Stimulated activated CD8-positive, alpha-beta memory T cell treated with anti-CD3 and anti-CD28 coated beads, Interleukin-15, amount 100 ng/mL, for 48 hours (primary cell): ENCODE measurements at places on chromosomes 5 and 9.

GRCh38 chr5:96706433-96707111 is 44.4 kb downstream of the CAST start:
- no peak for DNase-seq

- no peak for DNase-seq
These were observed 116.9 kb upstream of the ARRDC3 start for GRCh38 chr5:91499943-91500531.

DNA sequence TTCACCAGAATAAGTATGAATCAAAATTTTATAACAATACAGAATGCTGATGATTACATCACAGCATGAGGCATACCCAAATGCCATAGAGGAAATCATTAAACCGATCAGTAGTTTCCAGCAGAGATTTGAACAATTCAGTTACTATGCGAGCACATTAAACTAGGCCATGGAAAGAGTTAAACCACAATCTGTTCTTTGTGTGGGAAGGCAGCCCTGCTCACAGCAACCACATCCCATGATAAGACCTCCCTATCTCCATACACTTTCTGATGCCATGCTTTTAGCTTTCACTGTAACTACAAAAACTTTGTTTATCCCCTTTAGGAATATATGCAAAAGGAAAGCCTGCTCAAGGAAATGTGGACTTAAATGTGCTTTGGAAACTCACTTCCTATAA is 4.5 kb downstream of the NFIB start:
- no peak for DNase-seq

- DNase-seq: peak; percentile 25
These were observed 937 bp upstream of the SLC26A2 start for GRCh38 chr5:149959406-149960236.

- no peak for DNase-seq
These were observed 51.7 kb upstream of the CAMK4 start for GRCh38 chr5:111172504-111172903.

DNA sequence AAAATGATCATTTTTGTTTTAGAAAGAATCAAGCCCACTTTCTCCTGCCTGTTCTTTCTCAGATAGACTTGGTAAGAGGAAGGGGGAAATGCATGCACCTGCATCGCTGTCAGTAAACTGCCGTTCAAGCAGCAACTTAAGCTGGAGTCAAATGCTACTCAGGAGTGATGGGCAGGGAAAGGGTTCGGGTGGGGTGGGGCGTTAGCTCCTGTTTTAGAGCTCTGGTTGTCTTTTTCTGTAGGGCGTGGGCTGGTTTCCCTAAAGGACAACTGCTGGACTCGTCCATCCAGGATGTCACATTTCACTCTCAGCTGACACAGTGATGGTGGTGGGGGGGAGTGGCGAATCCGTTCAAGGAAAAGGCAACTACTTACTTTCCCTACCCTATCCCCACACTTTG is 75.0 kb downstream of the NDFIP1 start:
- no peak for DNase-seq

- DNase-seq: no peak
These were observed 241.1 kb upstream of the KLF4 start for GRCh38 chr9:107730666-107731065.

- no peak for DNase-seq
These were observed 15.3 kb upstream of the AJM1 start for GRCh38 chr9:136826703-136827582.

DNA sequence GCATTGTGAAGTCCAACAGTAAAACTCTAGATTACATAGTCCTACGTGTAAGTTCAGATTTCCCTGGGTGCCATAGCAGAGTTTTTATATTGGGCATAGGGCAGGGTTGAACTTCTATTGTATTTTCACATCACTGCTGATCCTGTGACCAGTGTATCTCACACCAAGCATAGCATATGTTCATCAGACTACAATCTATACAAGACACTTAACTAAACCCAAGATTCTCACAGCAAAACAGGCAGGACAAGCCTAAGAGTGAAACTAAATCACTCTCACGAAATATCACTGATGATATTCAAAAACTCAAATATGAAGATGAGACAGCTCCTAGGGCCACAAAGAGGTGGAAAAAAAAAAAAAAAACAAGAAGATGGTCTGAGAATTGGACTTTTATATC is 3.2 kb upstream of the PPP1R2B start:
- no peak for DNase-seq

- no peak for DNase-seq
These were observed 40.6 kb downstream of the INSYN2B start for GRCh38 chr5:169939731-169940130.

- DNase-seq: no peak
These were observed 98.3 kb downstream of the F2RL2 start for GRCh38 chr5:76524868-76525267.

GRCh38 chr5:83069096-83069799 is 7.9 kb downstream of the TMEM167A start:
- DNase-seq: no peak

DNA sequence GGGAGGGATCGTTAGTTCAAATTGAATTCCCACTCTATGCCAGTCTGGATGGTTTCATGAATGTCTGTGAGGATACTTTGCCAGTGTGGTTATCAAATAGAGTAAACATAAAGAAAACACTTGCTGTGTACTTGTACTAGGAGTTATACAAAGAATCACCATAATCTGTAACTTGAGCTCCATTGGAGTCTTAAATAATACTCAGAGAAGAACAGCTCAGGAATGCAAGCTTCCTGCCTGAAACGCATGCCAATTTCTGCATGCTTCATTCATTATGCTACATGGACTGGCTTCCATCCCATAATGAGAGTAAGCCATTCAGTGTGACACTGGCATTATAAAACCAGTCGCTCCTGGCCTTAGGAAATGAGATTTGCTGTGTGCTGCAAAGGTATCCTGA is 351.4 kb downstream of the SEMA5A start:
- DNase-seq: no peak

GRCh38 chr5:142958944-142959682 is 188.9 kb downstream of the ARHGAP26 start:
- no peak for DNase-seq

GRCh38 chr9:118008246-118008645 is 304.0 kb downstream of the TLR4 start:
- DNase-seq: no peak

- DNase-seq: no peak
These were observed 92.8 kb upstream of the PPP2R2B start for GRCh38 chr5:146971401-146971800.

GRCh38 chr5:142014911-142015584 is 2.2 kb upstream of the GNPDA1 start:
- DNase-seq: no peak

DNA sequence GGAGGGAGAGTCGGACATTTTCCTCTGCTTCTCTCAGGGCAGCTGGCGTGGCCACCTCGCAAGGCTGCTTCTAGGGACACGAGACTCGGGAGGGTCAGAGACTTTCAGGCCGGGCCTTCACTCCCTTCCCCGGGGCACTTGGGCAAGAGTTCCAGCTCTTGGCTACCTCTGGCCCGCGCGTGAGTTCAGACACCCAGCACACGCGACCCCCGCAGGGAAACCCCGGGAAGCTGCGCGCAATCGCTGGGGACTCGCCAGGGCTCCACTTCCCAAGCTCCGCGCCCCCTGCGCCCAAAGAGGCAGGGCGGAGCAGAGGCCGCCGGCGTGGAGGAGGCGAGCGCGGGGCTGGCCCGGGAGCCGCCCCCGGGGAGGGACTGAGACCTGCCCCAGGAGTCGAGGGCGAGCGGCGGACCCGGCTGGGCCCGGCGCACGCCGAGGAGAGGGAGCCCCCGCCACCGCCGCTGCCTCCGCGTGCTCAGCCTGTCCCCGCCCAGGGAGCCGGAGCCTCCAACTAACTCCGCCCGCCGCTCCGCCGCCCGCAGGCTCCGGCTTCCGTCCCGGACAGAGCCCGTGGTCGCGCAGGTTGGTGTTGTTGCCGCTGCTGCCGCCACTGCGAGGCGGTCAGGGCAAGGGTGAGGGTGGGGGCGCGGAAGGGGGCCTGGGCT is at the start of gene PAM:
PAM (plus strand) TSS at position 539 of the 665 bp plus-strand sequence. CDS start 110,891 bp downstream, outside the sequence.
- peak; percentile 59 for DNase-seq

- no peak for DNase-seq
These were observed 395 bp downstream of the IL33 start for GRCh38 chr9:6216002-6216401.

DNA sequence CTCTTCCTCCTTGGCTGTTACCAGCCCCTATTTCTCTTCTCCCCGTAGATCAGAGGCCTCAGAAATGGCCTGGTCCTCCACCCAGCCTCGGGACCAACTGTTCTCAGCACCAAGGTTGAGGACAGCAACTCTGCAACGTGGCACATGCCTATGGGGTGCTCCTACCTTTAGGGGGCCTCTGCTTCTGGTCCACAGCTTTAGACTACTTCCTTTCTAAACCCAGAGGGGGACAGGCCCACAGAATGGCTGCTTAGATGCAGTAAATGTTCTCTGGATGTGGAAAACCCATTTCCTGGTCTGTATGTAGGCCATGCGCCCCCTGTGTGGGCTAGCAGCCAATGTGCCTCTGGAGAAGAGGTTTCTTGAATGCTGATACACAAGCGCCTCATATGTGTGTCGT is 68.4 kb downstream of the NRG2 start:
- DNase-seq: no peak

DNA sequence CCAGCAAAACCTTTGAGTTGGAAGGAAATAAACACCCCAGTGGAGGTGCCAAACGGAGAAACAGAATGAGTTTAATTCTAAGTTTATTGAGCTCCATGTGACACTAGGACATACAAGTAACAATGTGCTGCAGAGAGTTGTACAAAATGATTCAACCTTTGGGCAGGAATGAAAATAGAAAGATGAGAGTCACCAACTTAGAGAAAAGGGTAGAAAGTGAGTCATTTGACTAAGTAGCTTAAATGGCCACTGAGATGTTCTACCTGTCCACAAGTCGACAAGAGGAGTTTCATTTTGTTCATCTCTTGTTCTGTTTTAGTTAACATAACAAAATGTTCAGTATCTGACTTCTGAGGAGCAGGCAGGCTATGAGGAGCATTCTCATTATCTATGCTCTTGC is 284.7 kb downstream of the NR2F1-AS1 start:
- DNase-seq: no peak

- no peak for DNase-seq
These were observed 602 bp upstream of the ACTL7A start for GRCh38 chr9:108861464-108861863.

DNA sequence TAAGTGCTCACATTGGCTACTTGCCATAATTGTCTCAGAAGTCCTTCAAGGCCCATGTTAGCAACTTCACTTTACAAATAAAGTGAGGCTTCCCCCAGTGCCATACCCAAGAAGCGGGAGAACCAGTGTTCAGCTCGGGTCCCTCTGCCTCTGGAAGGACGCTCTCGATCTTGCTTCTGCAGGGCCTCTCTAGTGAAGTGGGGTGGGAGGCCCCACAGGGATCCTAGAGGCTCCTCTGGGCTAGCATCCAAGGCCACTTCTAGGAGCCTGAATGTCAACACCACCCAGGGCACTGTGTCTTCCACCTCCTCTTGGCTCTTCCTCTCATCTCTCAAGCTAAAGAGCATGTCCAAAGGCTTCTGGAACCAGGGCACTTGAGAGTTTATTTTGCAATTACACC is 282.5 kb downstream of the GADD45G start:
- no peak for DNase-seq

GRCh38 chr9:128025736-128026135 is 41.4 kb downstream of the NAIF1 start:
- no peak for DNase-seq

DNA sequence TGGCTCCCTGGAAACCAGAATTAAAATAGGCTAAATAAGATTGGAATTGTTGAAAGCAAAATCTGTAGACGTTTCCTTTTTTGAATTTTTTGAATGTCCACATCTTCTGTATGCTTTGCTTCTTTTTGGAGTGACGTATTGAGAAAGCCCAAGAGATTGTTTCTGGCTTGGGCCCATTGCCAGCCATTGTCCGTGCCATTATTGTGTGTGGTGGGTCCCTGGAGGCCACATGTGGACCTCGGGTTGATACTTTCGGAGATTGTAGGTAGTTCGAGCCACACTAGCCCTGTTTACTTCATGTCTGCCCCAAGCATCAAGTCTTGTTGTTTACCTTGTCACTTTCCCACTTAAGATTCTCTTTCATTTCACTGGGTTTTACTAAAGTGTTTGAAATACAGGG is 106.0 kb downstream of the PALM2AKAP2 start:
- DNase-seq: no peak
